ENCODE measurements at places on chromosomes 6 and 20.

DNA sequence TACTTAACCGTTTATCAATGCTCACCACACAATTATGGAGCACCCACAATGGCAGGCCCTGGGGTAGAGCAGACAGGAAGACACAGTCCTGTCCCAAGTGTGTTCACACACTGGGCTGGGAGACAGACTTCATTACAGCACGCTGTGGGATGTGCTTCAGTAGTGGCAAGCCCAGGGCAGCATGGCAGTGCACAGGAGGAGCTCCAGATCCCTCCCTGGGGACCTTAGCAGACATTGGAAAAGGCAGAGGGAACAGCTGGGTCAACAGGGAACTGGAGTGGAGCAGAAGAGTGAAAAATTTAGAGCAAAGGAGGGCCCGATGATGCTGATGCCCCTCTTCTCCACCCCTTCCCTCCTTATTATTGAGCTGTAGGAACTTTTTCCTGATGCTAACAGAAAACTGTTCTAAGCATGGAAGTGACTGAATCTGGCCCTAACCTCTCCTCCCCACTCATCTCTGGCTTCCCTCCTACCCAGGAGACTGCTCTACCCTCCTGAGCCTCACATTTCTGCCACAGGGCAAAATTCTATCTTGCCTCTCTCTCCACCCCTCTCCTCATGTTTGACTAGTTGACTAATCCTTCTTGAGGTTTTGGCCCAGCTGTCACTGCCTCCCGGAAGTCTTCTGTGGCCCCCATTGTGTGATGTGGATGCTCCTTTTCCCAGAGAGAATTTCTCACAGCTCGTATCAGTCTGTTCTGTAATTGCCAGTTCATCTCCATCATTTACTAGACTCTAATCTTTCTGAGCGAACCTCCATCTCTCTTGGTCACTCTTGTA is 41.3 kb upstream of the NOP56 start:
- DNase-seq: no peak

DNA sequence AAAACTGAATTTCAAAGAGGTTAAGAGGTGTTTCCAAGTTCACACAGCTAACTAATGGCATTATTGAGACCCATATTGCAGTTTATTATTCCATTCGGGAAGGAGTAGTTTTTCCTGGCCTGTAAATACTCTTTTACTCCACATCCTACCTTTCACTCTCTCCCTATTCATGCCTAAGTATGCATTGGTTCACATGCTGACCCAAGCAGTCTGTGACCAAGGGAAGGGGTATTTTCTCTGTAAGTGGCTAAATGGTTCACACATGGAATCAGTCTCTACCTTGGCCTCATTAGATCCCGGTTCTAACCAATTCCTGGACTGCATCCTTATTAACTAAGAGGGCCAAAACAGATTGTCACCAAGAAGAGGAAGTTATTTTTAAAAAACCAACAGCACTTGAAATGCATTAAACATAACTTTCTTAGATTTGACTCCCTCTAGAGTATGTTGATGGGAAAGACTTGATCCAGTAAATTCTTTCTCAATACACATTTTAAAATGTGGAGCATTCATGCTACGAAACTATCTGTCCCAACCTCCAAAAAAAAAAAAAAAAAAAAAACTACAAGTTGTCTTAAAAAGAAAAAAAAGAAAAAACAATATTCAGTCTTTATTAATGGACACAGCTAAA is 17.8 kb upstream of the RSPO3 start:
- no peak for DNase-seq

DNA sequence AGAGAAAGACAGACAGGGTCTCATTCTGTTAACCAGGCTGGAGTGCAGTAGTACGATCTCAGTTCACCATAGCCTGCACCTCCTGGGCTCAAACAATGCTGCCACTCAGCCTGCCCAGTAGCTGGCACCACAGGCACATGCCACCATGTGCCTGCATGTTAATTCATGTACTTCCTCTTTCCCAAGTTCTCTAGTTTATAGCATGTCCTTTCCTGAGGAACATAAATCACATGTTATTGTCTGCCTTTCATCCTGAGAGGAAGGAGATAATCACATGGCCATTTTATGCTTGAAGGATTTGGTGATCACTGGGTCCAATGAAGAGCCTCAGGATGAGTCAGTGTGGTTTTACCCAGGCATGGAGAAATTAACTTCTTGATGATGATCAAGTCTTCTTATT is 47.9 kb downstream of the COL11A2 start:
- no peak for DNase-seq

- DNase-seq: no peak
These were observed 25.2 kb downstream of the FNDC1 start for GRCh38 chr6:159194421-159194820.

DNA sequence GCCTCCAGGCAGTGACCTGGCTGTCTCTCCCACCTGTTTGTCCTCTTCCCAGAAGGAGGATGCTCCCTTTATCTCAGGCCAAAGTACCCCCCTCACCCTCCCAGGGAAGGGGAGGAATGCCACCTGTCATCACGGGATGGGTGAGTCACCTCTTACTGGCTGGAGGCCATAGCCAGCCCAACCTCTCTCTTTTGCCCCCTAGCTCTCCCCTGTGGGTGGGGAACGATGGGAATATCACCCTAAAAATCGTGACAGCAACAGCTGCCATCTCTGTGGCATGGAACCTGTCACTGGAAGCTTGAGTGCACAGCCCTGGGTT is 137.5 kb upstream of the PTPN1 start:
- DNase-seq: peak; percentile 63

- DNase-seq: no peak
These were observed 66.7 kb downstream of the ELOVL2 start for GRCh38 chr6:10977231-10977968.

- peak; percentile 26 for DNase-seq
These were observed 4.9 kb downstream of the LAMA4 start for GRCh38 chr6:112249489-112249888.

GRCh38 chr6:79301290-79301689 is 66.8 kb upstream of the HMGN3 start:
- no peak for DNase-seq

DNA sequence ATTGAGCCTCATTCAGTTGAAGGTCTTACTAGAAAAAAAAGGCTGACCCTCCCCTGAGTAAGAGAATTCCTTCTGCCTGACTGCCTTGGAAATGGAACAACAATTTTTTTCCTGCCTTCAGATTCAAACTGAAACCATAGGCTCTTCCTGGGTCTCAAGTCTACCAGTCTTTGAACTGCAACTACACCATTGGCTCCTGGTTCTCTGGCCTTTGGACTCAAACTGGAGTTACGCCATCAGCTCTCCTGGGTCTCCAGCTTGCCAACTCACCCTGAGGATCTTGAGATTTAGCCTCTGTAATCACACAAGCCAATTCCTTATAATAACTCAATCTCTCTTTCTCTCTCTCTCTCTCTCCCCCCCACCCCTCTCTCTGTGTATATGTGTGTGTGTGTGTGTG is 36.0 kb upstream of the SNX9 start:
- DNase-seq: no peak

DNA sequence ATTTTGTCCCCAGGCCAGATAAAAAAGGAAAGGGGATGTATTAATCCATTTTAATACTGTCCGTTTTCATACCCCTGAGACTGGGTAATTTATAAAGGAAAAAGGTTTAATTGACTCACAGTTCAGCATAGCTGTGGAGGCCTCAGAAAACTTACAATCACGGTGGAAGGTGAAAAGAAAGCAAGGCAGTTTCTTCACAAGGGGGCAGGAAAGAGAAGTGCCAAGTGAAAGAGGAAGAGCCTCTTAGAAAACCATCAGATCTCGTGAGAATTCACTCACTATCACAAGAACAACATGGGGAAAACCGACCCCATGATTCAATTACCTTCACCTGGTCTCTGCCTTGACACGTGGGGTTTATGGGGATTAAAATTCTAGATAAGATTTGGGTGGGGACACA is 152.5 kb downstream of the IBTK start:
- no peak for DNase-seq

DNA sequence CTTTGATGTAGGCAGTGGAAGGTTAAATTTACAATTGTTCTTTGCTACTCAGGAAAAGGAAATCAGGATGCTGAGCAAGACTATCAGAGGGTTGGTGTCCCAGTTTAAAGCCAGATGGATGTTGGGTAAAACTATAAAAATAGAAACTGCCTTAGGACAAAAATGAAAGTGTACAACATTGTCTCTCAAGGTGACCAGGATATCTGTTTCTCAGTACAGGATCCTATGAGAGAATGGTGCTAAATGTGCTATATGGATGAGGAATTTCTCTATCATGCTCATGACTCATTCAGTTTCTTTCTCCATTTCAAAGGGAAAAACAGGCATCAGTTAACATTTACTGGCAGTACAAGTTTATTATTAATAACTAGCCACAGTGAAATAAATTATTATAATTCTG is 534.2 kb upstream of the GJE1 start:
- DNase-seq: peak; percentile 12

DNA sequence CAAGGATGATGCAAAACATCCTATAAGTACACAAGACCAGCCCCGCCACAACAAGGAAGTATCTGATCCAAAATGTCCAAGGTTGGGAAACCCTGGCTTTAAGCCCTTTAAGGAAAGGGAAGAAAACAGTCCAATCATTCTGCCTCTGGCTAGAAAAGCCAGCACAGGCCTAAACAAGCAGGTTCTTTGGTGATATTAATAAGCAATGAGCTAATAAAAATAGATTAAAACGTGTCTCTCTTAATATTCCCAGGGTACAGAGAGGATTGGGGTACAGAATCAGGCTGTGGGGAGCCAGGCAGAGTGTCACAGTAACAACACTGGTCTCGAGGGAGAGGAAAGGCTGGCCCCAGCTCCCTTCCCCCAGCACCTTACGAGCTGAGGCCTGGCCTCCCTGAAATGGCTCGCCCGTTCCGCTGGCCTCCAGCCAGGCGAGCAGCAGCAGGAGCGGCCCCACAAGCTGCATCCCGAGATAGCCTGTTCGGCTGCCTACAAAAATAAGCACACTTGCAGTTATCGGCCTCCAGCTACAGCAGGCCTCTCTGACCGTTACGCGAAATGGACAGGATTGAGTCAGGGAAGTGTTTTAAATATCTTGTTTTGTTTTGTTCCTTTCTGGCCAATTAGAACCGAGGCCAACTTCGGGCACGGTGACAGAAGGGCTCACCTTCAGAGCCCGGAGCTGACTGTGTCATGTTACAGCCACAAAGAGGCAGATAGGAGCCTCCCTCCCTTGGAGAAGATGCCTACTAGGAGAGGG is 4.0 kb upstream of the ZMYND8 start:
- peak; percentile 91 for DNase-seq

GRCh38 chr6:132512342-132512637 is 626 bp downstream of the STX7 start:
- no peak for DNase-seq
